ENCODE measurements at places on chromosomes 5 and 9.

- DNase-seq, result peak; percentile 66
These were observed 172.2 kb downstream of the CCDC192 start for GRCh38 chr5:127875235-127876021.

DNA sequence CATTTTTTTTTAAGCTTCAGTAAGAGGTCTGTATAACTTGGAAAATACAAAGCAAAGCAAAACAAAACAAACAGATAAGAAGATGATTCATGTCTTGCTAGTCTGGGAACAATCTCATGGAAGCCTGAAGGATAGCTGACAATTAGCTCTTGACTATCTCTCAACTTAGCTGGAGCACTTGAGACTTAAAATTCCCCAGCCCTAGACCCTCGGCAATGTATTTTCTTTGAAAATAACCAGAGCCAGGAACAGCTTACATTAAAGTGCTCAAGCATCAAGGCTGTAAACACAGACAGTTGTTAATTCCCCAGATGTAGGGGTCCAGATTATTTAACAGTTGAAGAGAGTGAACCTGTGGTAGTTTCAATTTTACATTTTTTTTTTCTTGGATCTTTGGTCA, 82.9 kb downstream of the TMEM252 start:
- peak; percentile 2 for DNase-seq

- peak; percentile 76 for DNase-seq
These were observed 18.1 kb downstream of the OTP start for GRCh38 chr5:77620405-77620804.

DNA sequence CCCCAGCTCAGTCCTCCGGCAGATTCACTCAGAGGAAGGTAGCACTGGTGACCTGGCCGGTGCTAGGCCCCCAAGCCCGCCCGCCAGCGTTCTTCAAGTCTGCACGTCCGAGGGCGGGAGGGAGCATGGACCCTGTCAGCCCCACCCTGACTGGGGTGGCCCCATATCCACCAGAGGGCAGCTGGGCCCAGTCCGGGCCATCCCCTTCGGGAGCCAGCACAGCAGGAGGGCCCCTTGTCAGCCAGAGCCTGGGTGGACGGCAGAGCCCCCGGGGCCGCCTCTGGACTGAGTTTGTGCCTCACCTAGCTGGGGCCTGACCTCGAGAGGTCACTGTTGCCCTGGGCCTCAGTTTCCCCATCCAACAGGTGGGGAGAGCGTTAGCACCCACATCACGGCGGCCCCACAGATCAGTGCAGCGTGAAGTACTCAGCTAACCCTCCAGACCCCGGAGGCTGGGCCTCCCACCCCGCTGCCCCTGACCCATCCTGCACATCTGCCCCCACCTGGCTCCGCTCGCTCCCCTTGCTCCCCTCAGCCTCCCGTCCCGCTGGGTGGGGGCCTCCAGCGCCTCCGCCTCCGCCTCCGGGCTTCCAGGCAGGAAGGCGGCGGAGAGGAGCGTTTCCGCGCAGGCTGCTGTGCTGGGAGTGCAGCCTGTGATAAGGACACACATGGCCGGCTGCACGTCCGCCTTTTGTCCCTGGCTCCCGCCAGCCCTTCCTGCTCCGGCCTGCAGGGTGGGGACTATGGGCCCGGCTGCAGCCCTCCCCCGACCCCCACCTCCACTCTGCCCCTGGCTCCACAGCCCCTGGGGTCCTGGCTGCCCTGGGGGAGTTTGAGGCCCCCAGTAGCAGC, 16.6 kb upstream of the EGFL7 start:
- peak; percentile 60 for DNase-seq

- no peak for DNase-seq
These were observed 409.9 kb upstream of the EDIL3 start for GRCh38 chr5:84794486-84795035.

GRCh38 chr5:15799612-15800011, 299.6 kb downstream of the FBXL7 start:
- DNase-seq, result no peak

- DNase-seq, result no peak
These were observed 364 bp downstream of the RPS6 start for GRCh38 chr9:19379697-19380046.

DNA sequence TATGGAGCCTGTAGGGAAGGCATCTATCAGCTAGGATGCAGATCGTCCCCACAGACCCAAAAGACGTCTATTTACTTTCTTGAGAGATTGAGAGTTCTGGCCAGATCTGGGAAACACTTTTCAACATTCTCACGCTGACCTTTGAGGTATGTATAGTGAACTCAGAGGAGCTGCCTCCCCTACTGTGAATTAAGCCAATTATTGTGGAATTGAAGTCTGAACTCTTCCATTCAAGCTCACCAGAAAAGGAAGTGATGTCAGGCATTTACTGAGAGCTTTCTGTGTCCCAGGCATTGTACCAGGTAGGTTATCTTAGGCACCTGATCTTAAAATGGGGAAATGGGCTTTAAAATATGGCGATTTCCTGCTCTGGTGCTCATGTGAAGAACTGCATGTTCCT, 136.5 kb downstream of the SV2C start:
- DNase-seq, result no peak

DNA sequence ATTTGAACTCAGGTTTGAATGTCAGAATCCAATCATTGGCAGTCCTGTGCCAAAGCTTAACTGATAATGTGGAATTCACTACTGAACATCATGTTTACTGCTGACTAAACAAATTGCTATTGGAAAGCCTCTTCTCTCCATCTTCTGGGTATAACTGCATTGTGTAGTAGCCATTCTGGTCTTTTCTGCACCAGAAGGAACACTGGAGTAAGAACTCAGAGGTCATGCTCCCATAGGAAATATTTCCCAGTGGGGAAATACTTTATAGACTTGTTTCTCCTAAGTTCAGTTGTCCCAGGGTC, 25.9 kb downstream of the SLC1A3 start:
- DNase-seq, result no peak

GRCh38 chr5:62620761-62621160, 42.1 kb downstream of the LRRC70 start:
- DNase-seq, result no peak
